ENCODE measurements at places on chromosomes 12 and 14.

GRCh38 chr12:113874999-113875561 lies 91.0 kb downstream of the RBM19 start:
- no peak for DNase-seq

- DNase-seq: no peak
These were observed 147.2 kb downstream of the SCARB1 start for GRCh38 chr12:124716208-124717130.

GRCh38 chr12:19596434-19597166 lies 157.3 kb downstream of the AEBP2 start:
- no peak for DNase-seq

GRCh38 chr12:93179792-93180191 lies 197.9 kb upstream of the NUDT4 start:
- DNase-seq: no peak

DNA sequence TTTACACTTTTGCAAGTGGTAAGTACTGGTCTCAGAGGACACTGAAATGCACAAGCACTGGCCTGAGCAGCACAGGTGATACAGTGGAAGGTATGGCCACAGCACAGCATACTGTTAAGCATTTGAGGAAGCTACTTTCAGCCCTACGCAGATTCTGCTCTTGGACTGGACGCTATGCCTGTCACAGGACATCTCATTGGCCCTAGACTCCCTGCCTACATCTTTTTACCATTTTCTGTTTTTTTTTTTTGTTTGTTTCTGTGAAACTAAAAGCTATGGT lies 144.2 kb upstream of the ABCD2 start:
- DNase-seq: no peak

DNA sequence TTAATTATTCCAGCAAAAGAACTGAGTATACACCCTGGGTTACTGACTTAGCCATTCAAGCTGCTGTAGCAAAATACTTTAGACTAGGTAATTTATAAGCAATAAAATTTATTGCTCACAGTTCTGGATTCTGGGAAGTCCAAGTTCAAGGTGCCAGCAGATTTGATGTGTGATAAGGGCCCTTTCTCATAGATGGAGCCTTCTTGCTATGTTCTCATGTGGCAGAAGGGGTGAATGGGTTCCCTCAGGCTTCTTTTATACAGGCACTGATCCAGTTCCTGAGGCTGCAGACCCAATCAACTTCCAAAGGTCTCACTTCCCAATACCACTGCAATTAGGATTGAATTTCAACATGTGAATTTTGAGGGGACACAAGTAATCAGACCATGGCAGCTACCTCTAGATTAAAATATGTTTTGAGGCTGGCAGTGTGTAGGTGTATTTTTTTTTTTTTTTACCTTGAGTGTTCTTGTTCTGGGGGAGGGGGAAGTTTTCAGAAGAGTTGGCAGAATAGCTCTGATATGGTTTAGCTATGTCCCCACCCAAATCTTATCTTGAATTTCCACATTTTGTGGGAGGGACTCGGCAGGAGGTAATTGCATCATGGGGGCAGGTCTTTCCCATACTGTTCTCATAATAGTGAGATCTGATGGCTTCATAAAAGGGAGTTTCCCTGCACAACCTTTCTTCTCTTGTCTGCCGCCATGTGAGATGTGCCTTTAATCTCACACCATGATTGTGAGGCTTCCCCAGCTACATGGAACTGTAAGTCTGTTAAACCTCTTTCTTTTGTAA lies 178.2 kb downstream of the RASSF9 start:
- no peak for DNase-seq

DNA sequence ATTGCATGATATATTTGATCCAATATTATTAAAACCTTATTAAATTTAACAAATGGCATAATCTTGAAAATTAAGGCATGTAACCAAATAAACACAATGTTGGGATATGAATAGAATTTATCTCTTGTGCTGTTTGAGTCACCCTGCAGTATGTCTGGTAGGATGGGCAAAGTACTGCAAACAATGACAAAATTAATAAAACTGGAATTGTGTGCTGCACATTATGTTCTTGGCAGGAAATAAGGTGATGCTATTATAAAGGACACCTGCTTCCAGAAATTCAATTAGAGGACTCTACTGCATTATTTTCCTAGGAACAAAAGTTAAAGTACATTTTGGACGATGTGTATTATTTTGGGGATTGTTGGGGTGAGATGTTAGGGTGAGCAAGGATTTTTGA lies 132.7 kb downstream of the PPFIA2 start:
- no peak for DNase-seq

DNA sequence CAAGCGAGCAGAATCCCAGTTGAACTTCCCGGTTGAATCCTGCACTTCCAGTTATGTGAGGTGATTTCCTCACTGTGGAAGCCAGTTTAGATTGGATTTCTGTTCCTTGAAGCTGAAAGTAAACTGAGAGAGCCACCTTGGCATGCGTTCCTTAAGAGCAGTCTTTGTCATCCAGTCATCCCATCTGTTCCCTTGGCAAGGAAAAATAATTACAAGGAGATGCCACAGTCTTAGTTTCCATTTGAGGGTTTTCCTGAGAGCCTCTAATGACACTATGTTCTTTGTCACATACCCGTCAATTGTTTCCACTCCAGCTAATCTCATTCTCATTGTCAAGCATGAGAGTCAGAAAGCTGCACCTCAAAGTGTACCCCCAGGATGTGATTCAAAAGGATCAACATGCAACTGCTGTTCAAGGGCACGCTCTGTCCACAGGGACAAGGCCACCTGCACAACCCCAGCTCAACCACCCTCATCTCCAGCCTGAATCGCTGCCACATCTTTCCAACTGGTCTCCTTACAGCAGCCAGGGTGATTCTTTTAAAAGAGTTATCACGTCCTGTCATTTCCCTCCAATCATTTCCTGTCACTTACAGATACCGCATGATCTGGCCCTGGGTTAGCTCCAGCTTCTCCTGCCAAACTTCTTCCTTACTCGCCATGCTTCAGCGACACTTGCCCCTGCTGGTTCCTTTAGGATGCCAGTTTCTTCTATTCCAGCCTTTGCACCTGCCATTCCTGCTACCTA lies 18.0 kb upstream of the TCP11L2 start:
- no peak for DNase-seq

DNA sequence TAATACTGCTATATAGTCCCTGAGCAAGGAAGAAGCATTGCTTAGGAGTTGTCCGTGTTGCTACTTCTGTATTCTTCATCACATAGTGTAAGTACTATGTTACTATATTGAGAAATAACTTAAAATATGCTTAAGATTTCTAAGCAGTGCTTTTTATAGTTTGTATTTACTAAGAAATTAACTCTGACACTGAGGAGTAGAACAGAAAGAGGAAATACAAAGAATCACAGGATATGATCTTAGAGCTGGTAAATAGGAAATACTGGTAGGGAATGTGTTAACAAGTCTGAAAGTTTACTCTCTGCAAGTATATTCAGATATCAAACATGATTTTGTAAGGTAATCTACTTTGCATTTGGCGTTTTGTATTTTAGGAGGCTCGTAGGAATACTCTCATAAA lies 15.5 kb downstream of the XPOT start:
- no peak for DNase-seq

GRCh38 chr14:94523265-94523664 lies 14.0 kb upstream of the SERPINA12 start:
- DNase-seq: no peak

DNA sequence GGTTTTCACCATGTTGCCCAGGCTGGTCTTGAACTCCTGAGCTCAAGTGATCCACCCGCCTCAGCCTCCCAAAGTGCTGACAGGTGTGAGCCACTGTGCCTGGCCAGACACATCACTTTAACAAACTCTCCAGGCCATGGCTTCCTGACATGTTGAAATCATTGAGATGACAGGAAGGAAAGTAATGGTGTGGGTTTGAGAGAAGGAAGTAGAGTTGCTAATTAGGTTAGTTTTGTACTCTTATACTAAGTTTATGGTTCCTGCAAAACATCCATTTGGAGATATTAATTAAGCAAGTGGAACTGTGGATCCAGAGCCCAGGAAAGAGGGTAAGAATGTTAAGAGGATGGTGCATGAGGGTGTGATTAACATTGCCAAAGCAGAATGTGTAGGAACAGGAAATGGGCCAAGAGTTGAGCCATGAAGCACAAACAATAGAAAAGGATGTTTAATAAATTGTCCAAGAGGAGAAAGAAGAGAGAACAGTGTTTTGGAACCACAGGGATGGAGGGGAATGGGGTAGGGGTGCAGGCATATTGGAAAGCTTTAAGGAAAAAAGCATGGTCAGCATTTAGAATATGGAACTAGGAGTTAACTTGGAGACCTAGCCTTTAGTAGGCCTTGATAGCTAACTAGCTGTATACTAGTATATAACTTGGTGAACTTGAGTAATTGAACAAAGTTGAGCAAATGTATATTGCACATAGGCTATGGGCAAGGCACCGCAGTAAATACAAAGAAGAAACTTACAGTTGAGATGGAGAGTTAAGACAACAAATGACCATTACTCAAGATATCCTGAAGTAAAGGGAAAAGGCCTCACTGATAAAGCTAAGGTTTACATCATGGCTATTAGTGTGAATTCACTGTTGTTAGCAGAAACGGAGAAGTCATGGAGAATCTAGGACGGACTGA lies 91.3 kb upstream of the DNM1L start:
- DNase-seq: no peak

- DNase-seq: no peak
These were observed 13.0 kb upstream of the GNG2 start for GRCh38 chr14:51847489-51847796.

GRCh38 chr12:31631023-31631724 lies 28.3 kb upstream of the ETFBKMT start:
- DNase-seq: no peak

DNA sequence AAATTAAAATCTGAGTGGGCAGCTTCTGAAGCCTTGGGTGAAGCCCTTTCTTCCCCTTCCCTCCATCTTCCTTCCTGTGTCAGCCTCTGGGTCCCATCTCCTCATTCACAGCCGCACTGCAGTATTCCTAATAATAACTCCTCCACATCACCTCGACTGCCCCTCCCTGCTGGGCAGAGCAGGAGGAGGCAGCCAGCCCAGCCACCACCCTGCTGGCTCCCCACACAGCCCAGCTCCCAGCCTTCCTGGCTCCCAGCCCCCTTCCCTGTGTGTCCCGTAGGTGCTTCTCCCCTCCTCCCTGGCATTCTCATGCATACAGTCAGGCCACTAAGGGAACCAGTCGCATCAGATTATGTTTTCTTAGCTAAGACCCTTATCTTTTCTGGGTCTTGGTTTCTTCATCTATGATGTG lies 3.7 kb downstream of the IFFO1 start:
- no peak for DNase-seq

GRCh38 chr14:93032421-93032936 lies 83.2 kb downstream of the ITPK1 start:
- DNase-seq: no peak

- no peak for DNase-seq
These were observed 155.8 kb downstream of the NTF3 start for GRCh38 chr12:5587711-5588121.

DNA sequence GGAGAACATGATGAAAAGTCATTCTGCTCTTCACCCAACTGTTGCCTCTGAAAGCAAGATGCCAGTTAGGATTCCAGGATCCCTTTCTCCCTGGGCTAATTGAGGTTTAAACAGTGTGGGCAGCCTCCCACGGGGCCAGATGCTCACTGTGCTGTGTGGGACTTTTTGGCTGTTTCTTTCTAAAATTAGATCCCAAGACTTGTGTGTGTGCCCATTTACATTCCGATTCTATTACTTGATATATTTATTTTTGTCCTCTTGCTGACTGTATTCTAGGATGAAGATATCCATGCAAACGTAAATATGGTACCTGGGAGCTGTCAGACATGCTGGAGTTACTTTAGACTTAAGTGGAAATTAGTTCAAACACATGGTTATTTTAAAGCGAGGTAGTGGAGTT lies 6.2 kb downstream of the IFT43 start:
- DNase-seq: no peak

DNA sequence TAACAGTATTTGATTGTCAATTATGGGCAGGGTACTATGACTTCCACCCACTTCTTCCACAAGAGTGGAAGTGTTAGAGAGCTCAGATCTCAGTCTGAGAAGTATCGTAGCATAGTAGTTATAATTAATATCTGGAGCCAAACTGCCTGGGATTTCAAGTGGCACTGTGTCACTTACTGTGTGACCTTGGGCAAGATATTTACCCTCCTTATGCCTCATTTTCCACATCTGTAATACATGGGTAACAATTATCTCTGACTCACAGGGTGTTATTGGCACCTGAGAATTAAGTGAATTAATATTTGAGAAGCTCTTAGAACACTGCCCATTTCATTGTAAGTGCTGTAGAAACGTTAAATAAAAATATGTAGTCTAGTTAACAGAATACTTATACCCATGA lies 11.5 kb downstream of the RAB21 start:
- no peak for DNase-seq

DNA sequence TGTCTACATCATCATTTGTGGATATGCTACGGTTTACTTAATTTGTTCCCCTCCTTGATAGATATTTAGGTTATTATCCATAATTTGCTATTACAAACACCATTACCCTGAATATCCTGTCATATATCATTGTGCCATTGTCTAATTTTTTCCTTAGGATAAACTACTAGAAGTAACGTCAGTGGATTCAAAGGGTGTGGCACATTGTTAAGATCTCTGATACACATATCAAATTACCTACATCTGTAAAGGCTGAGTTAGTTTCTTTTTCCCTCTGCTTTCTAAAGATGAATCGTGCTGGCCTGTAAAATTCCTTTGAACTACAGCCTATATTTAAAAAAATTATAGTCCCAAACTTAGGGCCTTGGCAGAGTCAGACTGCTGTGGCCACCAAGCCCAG lies 53.9 kb upstream of the STRN3 start:
- no peak for DNase-seq

GRCh38 chr12:128825835-128826234 lies 2.1 kb upstream of the SLC15A4 start:
- DNase-seq: no peak

DNA sequence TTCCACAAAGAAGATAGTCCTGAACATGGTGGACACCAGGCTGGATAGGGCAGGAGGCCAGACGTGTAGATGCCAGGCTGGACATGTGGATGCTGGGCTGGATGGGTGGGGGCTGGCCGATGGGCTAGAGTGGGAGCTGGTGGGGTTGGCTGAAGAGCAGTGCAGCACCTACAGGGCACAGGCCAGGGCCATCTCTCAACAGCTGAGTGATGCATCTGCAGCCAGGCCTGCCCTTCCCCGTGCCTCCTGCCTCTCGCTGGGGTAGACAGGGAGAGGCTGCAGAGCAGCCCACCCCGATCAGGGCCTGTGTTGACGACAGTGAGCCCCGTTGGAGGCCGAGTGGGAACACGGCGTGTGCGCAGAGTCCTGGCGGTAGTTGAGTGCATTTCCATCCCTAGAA lies 39.3 kb downstream of the EP400 start:
- no peak for DNase-seq

DNA sequence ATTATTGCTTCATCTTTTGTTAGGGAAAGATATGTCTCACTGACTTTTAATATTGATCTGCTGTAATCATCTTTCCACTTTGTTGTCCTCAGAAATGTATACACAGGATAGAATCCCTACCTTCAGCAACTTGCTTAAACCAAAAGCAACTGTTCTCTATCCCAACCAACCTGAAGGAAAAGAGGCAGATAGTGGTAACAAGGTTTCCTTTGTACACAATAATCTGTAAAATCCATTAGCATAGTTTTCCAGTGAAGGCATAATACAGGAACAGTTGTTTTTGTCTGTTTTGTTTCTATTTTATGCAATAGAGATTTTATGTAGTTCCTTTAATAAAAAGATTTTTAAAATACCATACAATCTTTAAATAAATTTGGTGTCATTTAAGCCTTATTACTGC lies 170.5 kb downstream of the PIK3C2G start:
- DNase-seq: no peak
